ENCODE measurements at places on chromosomes 1 and 21.
A peak's percentile ranks its signal among the peaks of the same experiment; 100 is the strongest.

- no peak for DNase-seq
Observed at GRCh38 chr1:22122273-22123070, 20.4 kb downstream of the WNT4 start.

GRCh38 chr1:8349961-8350360 is 32.0 kb downstream of the SLC45A1 start:
- DNase-seq = no peak

- DNase-seq = no peak
Observed at GRCh38 chr1:240649733-240650721, 38.1 kb upstream of the GREM2 start.

DNA sequence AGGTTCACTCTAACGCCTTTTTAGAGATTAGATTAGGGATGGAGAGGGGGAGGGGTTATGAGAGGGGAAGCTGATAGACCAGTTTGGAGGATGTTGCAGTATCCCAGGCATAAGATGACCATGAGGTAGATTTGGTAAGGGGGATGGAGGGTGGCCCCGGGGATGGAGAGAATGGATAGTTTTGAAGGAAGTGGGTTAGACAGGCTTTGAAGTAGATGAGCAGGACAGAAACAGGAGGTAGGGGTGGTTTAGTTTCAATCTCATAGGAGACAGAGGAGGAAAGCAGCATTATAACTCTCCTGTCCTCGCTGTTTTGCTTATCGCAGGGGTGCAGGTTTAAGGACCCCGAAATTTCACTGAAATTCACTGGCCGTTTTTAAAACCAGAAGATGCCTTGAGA is 11.8 kb downstream of the UBIAD1 start:
- DNase-seq = no peak

GRCh38 chr1:226912587-226913176 is 27.4 kb upstream of the COQ8A start:
- peak; percentile 80 for DNase-seq

- DNase-seq = peak; percentile 54
Observed at GRCh38 chr1:230067871-230068620, 1.0 kb downstream of the GALNT2 start.

DNA sequence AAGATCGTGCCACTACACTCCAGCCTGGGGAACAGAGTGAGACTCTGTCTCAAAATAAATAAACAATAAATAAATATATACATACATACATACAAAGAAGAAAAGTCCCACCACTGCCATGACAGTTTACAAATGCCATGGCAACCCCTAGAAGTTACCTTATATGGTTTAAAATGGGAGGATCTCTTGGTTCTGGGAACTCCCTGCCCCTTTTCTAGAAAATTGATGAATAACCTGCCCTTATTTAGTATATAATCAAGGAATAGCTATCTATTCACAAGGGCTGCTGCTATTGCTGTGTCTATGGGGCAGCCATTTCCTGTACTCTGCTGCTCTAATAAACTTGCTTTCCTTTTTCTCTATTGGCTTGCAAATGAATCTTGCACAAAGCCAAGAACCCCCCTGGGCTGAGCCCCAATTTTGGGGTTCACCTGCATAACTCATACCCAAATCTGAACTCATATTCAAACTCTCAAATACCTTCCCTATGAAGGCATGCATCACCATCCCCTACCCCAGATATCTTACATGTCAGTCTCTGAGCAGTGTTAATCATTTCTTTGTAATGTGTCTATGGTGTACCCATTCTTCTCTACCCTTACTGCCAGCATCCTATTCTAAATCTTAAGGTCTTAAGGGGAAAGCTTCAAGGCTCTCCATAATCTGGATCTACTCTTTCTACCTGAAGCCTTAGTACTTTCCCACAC is 9.0 kb downstream of the GON4L start:
- no peak for DNase-seq

GRCh38 chr21:37367336-37367702 is 746 bp downstream of the DYRK1A start:
- DNase-seq = peak; percentile 47

- DNase-seq = no peak
Observed at GRCh38 chr1:234639961-234640360, 30.0 kb upstream of the IRF2BP2 start.

DNA sequence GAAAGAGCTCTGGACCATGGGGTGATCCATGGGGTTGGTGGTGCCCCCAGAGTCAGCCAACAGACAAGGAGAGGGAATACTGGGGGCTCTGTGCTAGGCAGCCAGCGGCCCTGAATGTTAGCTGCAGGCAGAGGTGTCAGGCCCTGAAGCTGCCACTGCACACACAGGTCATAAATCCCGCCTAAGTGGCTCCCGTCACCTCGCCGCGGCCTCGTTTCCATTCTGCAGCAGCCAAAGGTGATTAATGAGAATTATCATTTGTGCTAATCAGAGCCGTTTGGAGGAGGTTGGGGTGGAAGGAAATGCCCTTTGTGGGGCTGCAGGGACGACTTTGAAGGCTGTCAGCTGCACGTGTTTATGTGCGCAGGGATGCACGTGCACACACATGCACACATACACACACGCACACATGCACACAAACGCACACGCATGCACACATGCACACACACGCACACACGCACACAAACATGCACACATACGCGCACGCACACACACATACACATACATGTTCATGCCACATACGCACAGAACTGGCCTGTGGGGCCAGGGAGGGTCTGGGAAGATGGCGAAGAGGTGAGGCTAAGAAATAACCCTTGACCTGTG is 88.8 kb upstream of the ARHGEF16 start:
- no peak for DNase-seq

- DNase-seq = no peak
Observed at GRCh38 chr21:28791595-28792282, 200.9 kb downstream of the LTN1 start.

DNA sequence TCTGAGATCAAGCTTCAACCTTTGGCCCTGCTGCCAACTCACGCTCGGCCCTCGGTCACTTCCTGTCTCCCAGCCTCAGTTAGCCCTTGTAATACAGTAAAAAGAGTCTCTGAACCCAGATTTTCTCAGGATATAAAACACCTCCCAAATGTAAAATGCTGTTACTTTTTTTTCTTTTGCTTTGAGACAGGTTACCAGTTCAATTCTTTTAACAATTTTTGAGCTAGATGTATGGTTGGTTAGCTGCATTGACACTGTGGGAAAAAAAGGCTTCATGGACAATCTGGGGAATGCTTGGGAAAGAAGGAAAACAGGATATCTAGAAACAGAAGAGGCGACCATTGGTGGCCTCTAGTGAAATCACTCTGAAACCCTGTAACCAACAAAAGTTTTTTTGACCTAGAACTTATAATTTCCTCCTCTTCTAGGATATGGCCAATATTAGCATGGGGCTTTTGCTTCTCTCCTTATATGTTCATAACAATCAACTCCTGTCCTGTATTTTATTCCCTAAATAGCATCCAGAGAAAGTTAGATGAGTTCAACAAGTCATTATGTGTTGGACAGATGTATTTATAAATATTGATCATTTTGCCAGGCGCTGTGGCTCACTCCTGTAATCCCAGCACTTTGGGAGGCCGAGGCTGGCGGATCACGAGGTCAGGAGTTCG is 1.3 kb downstream of the CMPK1 start:
- DNase-seq = no peak

DNA sequence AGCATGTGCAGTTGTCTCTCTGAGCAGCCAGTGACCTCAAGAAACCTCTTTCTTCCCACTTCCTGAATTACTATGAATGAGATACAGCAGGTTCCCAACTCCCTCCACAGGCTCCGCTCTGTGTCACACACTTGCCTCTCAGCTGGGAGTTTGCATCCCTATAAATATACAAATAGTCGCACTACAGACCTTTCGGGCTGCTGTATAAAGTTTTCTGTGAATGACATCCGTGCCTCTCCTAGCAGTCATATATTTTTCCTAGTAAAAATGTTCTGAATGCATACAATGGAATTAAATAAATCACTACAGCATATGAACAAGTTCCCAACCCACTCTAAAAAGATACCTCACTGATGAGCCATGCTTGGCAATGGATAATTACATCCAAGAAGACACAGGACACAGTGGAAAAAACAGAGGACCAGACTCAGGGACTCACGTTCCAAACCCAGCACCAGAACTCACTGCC is 66.8 kb downstream of the CAPZB start:
- no peak for DNase-seq

DNA sequence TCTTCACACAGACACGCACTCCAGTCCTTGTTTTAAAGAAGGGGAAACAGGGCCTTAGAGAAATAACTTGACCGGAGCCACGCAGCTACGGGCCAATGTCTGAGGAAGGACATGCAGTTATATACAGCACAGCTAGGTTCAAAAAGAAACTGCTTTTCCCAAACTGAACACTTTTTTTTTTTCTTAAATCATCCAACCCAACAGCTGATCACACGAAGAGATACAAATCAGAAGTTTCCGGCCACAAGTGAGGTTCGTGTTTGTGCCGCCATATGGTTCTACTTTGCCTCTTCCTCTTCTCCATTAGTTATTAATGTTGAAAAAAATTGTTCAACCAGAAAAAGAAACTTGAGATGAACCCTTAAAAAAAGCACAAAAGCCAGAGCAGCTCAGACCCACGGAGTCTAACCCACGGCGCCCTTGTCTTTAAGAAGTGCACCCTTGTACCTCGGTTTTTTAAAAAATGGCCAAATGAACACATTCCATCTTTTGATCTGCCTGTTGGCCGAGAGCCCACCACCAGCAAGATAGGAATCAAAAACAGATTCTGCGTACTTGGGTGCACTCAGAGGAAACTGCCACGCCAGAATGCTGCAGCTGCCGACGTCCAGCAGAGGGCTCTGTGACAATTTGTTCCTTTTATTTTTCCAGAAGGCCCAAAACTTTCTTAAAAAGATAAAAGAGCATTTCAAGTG is 78.9 kb downstream of the SLC66A1 start:
- peak; percentile 64 for DNase-seq

- no peak for DNase-seq
Observed at GRCh38 chr1:240457203-240457602, 154.8 kb downstream of the GREM2 start.

DNA sequence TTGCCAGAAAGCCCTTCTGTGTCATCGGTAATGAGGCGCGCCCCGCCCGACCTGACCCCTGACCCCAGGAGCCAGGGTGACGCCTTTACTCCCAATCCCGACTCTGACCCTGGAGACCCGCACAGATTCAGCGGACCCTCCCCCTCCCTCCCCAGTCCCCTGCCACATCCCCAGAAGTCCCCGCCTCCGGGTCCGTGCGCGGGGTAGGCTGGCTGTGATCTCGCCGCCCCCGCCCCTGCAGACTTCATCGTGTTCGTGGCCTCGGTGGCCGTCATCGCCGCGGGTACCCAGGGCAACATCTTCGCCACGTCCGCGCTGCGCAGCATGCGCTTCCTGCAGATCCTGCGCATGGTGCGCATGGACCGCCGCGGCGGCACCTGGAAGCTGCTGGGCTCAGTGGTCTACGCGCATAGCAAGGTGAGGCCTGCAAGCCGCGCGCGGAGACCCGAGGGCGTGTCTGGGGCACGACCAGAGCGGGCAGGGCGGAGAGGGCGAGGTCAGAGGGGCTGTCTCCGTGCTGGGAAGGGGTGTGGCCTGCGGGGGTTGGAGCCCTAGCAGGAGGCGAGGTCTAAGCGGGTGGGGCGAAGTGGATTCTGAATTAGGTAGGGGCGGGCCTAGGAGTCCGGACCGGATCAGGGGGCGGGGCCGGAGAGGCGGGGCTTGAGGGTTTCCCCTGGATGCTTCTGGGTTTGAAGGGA is 34.8 kb downstream of the KCNQ4 start:
- DNase-seq = peak; percentile 66

DNA sequence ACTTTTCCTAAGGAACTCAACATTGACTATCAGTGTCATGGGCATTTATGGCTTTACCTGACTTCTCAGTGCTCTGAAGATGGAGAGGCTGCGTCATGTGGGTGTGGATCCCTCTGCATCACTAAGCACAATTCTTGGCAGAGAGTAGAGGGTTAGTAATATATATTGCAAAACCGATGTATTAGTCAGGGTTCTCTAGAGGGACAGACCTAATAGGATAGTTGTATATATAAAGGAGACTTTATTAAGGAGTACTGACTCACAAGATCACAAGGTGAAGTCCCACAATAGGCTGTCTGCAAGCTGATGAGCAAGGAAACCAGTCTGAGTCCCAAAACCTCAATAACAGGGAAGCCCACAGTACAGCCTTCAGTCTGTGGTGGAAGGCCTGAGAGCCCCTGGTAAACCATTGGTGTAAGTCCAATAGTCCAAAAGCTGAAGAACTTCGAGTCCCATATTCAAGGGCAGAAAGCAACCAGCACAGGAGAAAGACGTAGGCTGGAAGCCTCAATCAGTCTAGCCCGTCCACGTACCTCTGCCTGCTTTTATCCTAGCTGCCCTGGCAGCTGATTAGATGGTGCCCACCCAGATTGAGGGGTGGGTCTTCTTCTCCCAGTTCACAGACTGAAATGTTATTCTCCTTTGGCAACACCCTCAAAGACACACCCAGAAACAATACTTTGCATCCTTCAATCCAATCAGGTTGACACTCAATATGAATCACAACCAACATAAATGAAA is 159.7 kb upstream of the NRIP1 start:
- no peak for DNase-seq

GRCh38 chr1:24713176-24713575 is 32.1 kb upstream of the CLIC4 start:
- no peak for DNase-seq

- DNase-seq = no peak
Observed at GRCh38 chr1:183910845-183911244, 105.9 kb downstream of the RGL1 start.

GRCh38 chr1:235397733-235398132 is 30.5 kb downstream of the TBCE start:
- peak; percentile 32 for DNase-seq

GRCh38 chr21:13854638-13855037 is 245.1 kb downstream of the POTED start:
- no peak for DNase-seq

DNA sequence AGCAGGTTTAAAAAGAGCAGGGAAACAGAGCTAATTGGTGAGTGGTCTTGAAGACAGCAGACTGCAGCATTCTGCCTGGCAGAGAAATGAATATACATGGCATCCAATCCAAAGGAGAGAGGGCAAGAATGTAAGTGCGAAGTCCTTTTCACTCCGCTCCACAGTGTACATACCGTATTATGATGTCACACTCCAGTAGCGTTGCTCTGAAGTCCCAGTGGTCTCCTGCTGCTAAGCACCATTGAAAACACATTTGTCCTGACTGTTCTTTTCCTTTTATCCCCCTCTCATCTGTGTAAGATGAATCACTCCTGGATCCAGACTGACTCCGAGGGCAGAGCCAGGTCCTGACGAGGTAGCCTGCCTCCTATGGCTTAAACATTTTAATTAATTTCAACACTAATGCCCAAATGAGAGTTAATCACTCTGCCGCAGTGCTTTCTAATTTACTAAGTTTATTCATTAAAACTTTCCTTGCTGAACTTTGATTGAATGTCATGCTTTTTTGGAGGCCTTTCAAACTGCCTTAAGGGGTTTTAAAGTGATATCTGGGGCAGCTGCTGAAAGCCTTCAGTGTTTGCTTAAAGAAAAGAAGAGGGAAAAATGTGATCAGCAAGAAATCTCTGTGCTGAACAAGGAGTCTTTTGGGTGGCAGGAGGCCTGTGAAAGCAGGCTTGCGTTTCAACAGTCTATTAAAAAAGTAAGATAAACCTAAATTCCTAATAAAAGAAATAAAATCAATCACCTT is 227.2 kb downstream of the ATG4C start:
- DNase-seq = no peak

- DNase-seq = no peak
Observed at GRCh38 chr1:43839056-43839455, 94.5 kb upstream of the ARTN start.

GRCh38 chr1:151721788-151722510 is 627 bp downstream of the RIIAD1 start:
- DNase-seq = no peak

- no peak for DNase-seq
Observed at GRCh38 chr1:204142032-204142974, 9.5 kb downstream of the ETNK2 start.

GRCh38 chr1:12069623-12070244 is 6.6 kb downstream of the TNFRSF8 start:
- no peak for DNase-seq

Measured in hepatocyte (in vitro differentiated cells).